ENCODE measurements at places on chromosomes 5 and 9. TPM values are rescaled to one million over a fixed set of nuclear protein-coding genes. Genes with fewer than 3 reads are reported as not detected.

CHSY3 gene
- 6.9 TPM for total RNA-seq

IFNB1 gene
- not detected for total RNA-seq

MPDZ gene
- total RNA-seq = 57.9 TPM

FYB1 gene
- total RNA-seq = not detected

ARID3C gene
- 0.09 TPM for total RNA-seq

All from endothelial cell of coronary artery (primary cell).